ENCODE measurements at places on chromosomes 3 and 15.

DNA sequence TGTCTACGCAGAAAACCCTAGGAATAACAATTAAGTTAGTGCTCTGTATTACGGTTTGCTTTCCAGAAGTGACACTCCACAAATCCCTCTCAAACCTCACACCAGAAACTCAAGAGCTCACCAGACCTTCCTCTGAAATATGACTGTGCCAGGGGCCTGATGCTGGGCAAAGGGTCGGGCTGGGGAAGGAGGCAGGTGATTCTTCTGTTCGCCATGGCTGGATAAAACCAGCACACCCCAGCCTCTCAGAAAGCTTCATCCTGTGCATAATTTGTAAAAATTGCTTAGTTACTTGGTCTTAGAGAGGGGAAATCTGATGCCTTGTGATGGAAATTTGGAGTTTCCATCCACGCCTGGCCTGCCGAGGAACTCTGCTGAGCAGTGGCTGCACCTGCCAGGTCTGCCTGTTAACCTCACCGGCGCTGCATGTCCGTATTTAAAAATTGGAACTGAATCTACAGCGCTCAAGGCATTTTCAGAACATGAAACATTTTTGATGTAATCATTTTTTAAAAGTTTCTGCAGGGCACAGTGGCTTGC lies 22.7 kb upstream of the ATP1B3 start:
- no peak for DNase-seq

DNA sequence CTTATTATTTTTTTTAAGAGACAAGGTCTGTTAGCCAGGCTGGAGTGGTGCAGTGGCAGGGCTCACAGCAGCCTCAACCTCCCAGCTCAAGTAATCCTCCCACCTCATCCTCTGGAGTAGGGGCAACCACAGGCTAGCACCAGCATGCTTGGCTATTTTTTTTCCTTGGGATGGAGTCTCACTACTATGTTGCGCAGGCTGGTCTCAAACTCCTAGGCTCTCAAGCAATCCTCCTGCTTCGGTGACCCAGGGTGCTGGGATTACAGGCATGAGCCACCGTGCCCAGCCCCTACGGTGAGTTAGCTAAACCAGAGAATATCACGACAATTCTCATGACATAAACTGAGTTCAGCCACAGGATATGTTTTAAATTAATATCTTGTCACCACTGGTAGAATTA lies 2.0 kb downstream of the DCUN1D1 start:
- no peak for DNase-seq

- DNase-seq: no peak
Measured at GRCh38 chr3:46082021-46082420, 54.7 kb upstream of the XCR1 start.

- no peak for DNase-seq
Measured at GRCh38 chr15:89665449-89666181, 10.3 kb upstream of the KIF7 start.

DNA sequence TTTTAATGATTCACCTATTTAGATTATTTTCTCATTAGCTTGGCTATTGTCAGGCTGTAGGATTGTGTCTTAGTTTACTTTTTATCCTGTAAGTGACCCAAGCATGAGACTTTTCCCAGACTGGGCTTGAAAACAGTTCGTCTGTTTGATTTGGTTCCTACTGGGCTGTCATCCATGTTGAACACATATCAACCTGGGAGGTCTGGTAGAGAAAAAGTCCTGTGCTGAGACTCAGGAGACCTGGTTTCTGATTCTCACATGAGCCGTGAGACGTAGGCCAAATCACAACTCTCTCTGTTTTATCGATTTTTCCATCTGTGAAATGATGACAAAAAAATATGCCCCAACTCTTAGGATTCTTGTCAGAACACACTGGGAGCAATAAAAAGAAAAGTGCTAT lies 98.8 kb upstream of the GALNT15 start:
- DNase-seq: no peak

Data from naive thymus-derived CD4-positive, alpha-beta T cell (primary cell).